ENCODE measurements at places on chromosomes 12 and 14.

DNA sequence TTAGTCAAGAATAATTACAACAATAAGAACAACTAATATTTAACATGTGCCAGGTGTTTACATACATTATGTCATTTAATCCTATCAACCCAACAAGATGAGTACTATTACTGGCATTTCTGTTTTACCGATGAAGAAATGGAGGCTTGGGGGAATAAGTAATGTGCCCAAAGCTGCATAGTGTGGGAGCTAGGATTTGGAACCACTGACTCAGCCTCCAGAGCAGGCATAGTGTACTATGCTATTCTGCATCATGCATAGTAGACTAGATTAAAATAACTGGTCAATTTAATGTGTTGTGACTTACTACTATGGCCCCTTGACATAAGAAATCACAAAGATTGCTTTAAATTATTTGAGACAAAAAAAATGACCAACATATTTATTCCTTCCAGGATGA, 9.5 kb downstream of the GPR19 start:
- no peak for DNase-seq

DNA sequence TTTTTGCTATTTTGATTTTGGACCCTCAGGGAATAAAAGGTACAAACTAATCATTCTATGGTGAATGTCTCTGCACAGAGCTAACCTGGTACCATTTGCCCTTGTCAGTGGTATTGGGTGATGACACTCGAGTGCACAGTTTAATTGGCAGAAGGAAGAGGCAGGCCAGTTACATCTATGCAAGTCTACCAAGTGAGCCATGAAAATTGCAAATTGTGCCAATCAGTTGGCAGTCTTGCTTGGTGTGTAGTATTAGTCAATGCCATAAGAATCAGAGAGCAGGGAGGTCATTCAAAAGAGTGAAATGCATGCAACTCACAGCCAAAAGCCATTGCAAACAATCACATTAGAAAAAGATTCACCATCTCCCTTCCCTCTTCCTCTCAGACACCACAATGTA, 479.6 kb downstream of the ADAMTS20 start:
- no peak for DNase-seq

- DNase-seq: no peak
These were observed 71.7 kb downstream of the DNAH10 start for GRCh38 chr12:123833830-123834229.

GRCh38 chr14:104496095-104496494, 83.5 kb upstream of the C14orf180 start:
- no peak for DNase-seq

DNA sequence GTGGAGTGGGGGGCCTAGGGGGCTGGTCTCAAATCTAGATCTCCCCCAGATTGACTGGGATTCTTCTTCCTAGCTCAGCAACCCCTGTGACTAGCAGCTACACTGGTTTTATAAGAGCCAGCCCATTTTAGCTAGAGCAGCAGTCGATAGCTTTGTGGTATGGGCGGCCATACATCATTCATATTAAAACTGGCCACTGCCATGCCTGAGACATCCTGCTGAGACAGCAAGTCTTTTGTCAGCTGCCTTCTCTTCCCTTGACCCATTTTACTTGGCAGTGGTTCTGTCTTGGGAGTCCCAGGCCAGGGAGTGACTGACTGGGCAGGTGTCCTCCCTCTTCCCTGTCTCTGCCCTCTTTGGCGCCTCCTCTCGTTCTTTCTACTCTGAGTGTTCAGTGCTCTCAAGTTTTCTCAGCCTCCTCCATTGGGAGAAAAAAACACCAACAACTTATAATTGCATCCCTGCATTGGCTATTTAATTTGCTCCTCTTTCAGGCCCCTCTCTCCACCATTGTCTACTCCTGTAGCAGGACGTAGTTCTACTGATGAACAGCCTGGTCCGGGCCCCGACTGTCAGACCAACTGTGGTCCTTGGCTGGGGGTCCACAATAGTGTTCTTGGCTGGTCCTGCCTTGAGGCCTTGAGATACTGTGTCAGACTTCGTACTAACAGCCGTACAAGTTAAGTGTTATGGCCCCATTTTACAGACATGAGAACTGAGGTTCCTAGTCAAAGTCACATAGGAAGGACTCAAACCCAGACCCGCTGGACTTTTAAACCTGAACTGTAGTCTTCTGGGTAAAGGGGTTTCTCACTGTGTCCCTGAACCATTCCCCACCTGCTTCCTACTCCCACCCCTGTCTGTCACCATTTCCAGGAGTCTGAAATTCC, 18.3 kb upstream of the JDP2 start:
- no peak for DNase-seq

DNA sequence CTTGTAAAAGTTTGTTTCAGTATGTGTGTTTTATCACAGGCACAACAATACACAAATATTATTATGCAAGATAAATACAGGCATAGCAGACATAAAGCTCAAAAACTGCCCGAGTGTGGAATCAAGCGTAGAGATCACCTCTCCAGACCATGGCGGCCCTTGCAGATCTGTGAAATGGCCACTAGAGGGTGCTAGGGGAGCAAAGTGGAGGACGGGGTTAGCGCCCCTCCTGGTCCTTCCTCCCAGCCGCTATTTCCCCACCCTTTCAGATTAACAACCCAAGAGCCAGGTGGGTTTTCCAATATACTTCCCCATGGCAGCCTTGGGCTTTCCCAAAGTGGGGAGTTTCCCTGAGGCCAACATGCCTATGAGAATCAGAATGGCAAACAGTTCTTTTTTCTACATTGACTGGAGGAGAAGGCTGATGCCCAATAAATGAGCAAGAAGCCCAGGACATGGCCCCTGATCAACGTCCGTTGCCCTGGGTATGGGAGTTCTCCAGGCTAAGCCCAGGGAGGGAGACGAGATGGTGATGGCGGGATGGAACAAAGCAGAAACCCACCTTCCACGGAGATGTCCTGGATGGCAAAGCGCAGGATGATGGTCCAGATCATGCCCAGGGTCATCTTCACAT, 67.4 kb downstream of the ACTN1 start:
- DNase-seq: peak; percentile 81

DNA sequence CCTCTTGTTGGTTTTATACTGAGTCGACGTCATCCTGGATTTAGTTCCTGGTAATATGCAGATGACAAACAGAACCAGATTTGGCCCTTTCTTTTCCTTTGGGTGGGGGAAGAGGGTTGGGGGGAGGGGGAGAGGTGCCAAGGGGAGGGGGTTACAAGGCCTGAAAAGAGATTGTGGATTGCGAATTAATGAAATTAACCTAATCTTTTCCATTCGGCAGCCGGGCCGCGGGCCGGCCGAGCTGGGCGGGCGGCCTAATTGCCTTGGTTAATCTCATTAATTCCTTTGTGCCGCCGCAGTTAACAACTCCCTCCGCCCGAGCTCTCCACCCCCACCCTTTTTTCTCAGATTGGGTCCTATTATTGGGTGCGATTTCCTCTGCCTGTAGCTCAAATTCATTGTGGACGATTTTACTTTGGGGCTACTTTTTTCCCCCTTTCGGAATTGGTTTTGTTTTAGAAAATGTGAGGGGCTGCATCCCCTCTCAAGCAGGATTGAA, 387 bp upstream of the GSC start:
- DNase-seq: peak; percentile 49

DNA sequence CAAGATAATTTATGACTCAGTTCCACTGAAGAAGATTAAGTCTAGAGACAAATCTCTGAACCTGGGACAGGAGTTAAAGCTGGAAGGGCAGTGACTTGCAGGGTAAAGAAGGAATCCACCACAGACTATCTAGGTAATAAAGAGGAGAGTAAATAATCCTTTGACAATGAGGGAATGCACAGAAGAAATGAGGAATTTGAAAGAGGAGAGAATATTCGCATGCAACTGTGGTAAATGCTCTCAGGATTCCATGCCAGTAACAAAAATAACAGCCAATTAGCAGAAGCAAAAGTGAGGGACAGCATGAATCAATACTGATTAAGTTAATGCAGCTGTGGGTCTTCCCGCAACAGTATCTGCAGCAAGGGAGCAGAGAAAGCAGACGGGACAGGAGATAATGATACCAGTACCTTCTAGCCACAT, 77.0 kb downstream of the KITLG start:
- no peak for DNase-seq

DNA sequence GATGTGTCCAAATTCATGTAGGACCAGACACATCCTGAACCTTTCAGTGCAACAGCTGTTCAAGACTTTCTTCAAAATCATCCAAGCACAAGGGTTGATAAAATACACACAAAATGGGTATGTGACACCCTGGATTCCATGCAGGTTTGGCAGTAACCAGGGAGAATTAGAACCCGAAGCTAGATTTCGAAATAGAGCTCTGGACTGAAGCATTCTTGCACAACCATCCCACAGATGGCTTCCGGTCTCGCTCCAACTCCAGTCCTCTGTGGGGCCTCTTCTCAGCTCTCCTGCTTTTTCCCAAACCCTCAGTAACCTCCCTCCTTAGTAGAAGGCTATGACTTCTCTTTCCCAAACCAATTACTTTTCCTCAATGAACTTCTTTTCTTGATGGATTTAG, 171.3 kb downstream of the TTC7B start:
- DNase-seq: peak; percentile 86

GRCh38 chr14:74326369-74327152, 21.7 kb upstream of the VRTN start:
- DNase-seq: no peak

DNA sequence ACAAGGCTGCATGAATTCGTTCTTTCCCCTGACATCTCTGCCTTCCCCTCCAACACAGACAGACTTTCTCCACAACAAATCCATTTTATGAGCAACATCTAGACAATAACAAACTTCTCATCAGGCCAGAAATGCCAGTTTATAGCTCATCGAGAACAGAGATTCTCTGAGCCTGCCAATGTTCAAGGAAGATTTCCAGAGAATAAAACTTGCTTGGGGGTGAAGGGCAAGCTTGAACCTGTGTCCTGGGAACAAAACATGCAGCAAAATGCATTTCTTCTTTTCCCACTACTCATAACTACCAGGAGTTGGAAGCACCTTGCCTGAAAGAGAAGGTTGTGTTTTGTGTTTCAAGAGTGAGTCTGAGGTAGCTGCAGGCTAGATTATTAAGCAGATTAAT, 6.8 kb downstream of the MAP1LC3B2 start:
- no peak for DNase-seq

- no peak for DNase-seq
These were observed 175.3 kb upstream of the CLEC14A start for GRCh38 chr14:38431156-38431555.

GRCh38 chr14:77302926-77303325, 17.8 kb downstream of the POMT2 start:
- peak; percentile 34 for DNase-seq

DNA sequence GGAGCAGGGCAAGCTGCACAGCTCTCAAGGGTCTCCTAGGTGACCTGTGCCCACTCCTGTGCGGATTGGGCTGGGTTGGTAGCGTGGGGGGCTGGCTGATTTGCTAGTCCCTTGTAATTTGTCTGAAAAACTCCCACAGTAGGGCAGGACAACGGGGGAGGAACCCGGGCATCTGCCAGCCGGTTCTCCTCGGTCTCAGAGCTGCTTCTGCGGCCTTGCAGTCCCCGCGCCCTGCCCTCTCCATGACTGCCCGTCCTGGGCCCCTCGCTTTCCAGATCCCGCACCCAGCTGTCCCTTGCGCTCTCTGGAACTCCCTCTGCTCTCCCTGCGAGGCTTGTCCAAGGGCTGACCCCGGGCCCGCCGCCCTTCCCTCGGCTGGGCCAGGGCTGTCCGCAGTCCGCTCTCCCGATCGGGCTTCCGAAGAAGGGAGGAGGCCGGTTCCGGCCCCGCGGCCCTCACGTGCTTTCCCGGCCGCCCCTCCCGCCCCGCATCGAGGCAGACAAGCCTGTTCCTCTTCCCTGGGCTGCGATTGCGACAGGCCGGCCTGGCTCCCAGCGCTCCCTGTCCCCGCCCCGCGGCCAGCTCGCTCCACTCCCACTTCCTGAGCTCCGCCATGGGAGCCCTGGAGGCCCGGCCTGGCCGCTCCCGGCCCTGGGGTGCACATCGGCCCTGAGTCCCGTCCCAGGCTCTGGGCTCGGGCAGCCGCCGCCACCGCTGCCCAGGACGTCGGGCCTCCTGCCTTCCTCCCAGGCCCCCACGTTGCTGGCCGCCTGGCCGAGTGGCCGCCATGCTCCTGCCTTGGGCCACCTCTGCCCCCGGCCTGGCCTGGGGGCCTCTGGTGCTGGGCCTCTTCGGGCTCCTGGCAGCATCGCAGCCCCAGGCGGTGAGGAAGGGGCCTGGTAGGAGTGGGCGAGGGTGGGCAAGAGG, at the start of gene LTBR:
TSS of gene LTBR (plus strand) at position 591 of the 927 bp plus-strand sequence. CDS start at position 788, 197 bp downstream.
- peak; percentile 92 for DNase-seq

- no peak for DNase-seq
These were observed 45.0 kb upstream of the ASPG start for GRCh38 chr14:104040539-104040938.

GRCh38 chr14:68192935-68193334, 373.4 kb downstream of the RAD51B start:
- DNase-seq: no peak

GRCh38 chr14:80206351-80207080, 4.8 kb downstream of the DIO2 start:
- no peak for DNase-seq

GRCh38 chr12:114696443-114697242, 12.7 kb upstream of the TBX3 start:
- DNase-seq: no peak

- DNase-seq: no peak
These were observed 185.8 kb upstream of the FKBP4 start for GRCh38 chr12:2609020-2609419.

- DNase-seq: peak; percentile 74
These were observed 132.8 kb upstream of the BTG1 start for GRCh38 chr12:92278378-92278828.

- peak; percentile 30 for DNase-seq
These were observed 166.1 kb upstream of the KITLG start for GRCh38 chr12:88746386-88746785.

DNA sequence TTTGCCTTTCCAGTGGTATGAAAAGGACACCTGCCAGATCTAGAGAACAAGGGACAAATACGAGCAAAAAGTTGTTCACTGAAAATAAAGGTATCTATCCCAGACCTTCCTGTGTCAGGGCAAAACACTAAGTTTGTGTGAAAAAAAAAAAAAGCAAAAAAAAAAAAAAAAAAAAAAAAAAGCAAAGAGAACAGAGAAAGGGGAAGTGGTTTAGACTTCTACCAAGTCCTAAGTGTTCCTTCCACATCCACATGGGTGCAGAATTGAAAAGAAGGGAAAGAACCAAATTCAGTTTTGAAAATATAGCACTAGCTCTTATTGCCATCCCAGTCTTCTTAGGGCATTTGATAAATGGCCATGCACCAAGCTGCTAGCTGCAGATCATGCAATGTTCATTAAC, 41.7 kb downstream of the ZCRB1 start:
- no peak for DNase-seq

- DNase-seq: no peak
These were observed 22.2 kb downstream of the PPP1CC start for GRCh38 chr12:110720516-110720915.

DNA sequence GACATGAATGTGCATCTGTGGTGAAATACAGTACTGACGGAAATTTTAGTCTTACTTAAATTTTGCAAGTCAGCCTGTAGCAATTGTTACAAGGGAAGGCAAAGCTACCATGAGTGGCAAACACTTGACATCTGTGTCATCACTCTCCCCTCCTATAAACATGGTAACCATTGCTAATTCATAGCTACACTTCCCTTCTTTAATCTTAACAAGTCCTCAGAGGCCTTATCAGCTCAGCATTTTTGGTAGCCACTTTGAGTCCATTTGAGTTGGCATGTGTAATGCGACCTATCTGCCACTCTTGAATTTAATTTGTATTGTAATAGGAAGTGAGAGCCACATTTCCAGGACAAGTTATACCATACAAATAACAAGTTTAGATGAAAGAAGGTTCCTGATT, 218.1 kb downstream of the RMST start:
- DNase-seq: no peak

- DNase-seq: no peak
These were observed 428.7 kb downstream of the AEBP2 start for GRCh38 chr12:19867970-19868369.
